ENCODE measurements at places on chromosomes 16 and 17. TPM values are rescaled to one million over a fixed set of nuclear protein-coding genes. Genes with fewer than 3 reads are reported as not detected.

Gene APOH
- not detected for total RNA-seq

Gene CA4
- not detected for total RNA-seq

Gene KRT20
- total RNA-seq = not detected

Gene DHRS7C
- not detected for total RNA-seq

Gene SMPD3
- total RNA-seq = 0.18 TPM

- DNase-seq = no peak
Observed at GRCh38 chr17:9907883-9908648, 3.0 kb upstream of the RCVRN start.

- no peak for DNase-seq
Observed at GRCh38 chr16:53053967-53054669, 673 bp upstream of the CHD9 start.

GRCh38 chr17:80927791-80928216 lies 63.8 kb upstream of the CHMP6 start:
- DNase-seq = no peak

DNA sequence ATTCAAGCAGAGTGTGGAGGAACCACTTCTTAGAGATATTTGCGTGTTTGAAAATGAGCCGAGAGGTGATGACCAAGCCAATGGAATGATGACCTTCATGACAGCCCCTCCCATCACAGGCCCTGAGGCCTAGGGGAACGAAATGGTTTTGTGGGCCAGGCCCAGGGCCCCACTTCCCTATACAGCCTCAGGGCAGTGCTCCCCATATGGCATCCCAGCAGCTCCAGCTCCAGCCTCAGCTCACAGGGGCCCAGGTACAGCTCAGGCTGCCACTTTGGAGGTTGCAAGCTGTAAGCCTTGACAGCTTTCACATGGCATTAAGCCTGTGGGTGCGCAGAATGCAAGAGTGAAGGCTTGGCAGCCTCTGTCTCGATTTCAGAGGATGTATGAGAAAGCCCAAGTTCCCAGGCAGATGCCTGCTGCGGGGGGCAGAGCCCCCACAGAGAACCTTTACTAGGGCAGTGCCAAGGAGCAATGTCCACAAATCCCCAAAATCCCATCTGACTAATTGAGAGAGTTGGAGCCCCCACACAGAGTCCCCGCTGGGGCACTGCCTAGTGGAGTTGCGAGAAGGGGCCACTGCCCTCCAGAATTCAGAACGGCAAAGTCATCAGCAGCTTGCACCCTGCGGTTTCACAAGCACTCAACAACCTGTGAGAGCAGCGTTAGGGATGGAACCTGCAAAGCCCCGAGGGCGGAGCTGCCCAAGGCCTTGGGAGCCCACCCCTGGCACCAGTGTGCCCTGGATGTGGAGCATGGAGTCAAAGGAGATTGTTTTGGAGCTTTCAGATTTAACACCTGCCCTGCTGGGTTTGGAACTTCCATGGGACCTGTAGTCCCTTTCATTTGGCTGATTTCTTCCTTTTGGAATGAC lies 21.2 kb downstream of the CHMP6 start:
- DNase-seq = no peak

All from G401 (cell line).